ENCODE measurements at places on chromosomes 16 and 17. TPM values are rescaled to one million over a fixed set of nuclear protein-coding genes. Genes with fewer than 3 reads are reported as not detected.

Gene TSC2
- total RNA-seq = 79.3 TPM

DNA sequence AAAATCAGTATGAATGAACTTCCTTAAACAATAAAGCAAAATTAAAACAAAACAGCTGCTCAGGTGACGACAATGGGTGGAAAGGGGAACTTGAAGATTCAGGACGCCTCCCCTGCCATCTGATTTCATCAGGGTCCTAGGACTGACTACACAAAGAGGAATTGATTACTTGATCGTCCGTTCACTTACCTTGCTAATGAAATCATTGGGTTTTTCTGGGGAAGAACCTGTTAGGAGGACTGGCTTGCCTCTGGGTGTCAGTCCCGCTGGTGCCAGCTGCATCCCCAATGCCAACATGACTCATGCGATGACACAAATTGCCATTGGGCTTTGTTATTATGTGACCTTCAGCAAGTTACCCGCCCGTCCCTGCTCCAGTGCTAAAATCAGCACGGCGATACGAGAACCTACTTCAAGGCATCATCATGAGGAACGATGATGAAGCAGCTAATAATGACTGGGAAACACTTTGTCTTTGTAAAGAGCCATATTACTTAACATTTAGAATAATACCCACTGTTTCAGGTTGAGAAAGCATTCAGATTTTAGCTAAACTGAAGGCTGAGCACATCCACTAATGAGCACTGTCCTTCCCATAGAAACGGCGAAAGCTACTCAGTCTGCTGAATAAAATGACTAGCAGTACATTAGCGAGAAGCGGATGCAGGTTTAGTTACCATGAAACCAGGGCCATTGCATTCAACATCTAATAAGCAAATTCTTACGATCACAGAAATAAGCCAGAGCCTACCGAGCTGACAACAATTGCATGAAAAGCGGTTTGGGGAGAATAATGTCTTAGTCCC is 139.4 kb downstream of the ZFHX3 start:
- H3K27ac ChIP-seq = no peak overlapping the region
- H3K4me1 ChIP-seq = no peaks in the 10 kb centered on the region
- no peak for DNase-seq
- H3K4me3 ChIP-seq = no peak overlapping the region
- H3K36me3 ChIP-seq = no peaks in the 10 kb centered on the region

DNA sequence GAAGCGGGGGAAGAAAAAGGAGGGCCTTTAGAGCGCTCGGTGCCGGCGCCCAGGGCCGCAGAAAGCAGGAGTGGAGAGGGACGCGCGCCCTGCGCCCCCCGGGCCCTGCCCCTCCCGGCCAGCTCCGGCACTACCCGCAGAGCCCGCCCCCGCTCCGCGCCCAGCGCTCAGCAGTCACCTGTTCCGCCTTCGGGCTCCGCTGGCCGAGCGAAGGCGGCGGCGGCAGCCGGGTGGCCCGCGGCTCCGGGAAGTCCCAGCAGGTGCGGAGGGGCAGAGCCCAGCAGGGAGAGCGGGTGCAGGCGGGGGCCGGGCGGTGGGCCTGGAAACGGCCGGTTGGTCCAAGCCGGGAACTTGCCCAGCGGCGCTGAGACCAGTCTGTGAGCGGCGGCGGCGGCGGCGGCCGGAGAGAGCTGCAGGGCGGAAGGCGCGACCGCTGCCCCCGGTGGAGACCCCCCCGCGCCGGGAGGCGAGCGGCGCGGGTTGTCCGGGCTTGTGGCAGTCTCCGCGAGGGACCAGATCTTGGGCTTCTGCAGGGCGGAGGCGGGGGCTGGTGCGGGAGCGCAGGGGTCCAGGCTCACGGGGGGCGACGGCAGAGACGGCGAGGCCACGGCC is 2.2 kb downstream of the IRX3 start:
- no peak overlapping the region for H3K4me3 ChIP-seq
- H3K36me3 ChIP-seq = no peaks in the 10 kb centered on the region
- DNase-seq = no peak
- peaks cover 7% of the 10 kb centered on the region for H3K27me3 ChIP-seq
- H3K4me1 ChIP-seq = no peaks in the 10 kb centered on the region

GRCh38 chr17:72301887-72302286 is 181.1 kb downstream of the SOX9 start:
- no peaks in the 10 kb centered on the region for H3K27me3 ChIP-seq
- no peak overlapping the region for H3K4me3 ChIP-seq
- H3K36me3 ChIP-seq = no peaks in the 10 kb centered on the region
- H3K4me1 ChIP-seq = no peaks in the 10 kb centered on the region

DNA sequence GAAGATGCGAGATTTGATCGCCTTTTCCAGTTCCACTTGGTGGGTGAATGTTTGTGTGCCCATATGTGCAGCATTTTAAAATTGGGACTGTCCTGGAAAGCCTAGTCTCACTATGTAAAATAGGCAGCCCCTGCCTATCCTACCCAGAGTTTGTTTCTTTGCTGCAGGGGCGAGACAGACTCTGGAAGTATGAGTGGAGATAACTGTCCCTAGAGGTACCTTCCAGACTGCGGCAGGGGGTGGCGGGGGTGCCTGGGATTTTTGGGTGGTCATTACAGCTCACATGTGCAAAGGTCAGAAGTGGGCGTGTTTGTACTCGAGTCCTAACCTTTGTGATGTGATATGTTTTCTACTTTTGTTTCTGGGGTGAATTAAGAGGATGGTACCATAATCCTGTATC is 36.6 kb downstream of the MPRIP start:
- no peak overlapping the region for H3K4me3 ChIP-seq
- DNase-seq = no peak
- no peak overlapping the region for H3K27ac ChIP-seq
- H3K36me3 ChIP-seq = peaks cover 12% of the 10 kb centered on the region
